Stimulated activated CD8-positive, alpha-beta memory T cell treated with anti-CD3 and anti-CD28 coated beads, Interleukin-4, amount 100 ng/mL, for 1 hour (primary cell): ENCODE measurements at places on chromosomes 3 and 15.

DNA sequence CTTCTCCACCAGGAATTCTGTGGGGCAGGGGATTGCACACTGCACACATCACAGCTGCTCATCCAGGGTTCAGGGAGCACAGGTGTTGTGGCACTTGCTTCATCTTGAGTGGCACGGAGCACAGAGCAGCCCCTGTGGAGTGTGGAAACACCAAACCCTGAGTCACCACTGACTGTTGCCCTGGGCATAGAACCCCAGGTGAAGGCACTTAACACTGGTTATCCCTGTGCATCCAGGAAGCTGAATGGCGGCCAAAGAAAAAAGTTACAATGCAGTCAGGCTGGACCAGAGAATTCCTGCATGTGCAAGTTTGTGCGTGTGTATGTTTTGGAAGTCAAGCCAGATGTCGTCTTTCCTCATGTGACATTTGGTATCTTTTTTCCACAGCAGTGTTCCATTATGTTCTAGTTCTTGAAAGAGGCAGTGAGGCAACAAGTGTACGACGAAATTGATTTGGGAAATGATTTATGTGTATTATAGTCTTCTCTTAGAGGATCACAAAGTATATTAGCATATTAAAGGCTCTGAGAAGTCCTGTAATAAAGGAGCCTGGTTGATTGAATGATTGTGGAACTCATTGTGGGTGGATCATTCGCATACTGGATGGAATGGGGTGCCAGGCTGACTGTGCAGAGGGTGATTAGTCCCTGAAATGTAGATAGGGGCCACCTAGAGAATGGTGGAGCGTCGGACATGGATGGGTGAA, 292.3 kb downstream of the TLE3 start:
- DNase-seq = no peak

- no peak for DNase-seq
Observed at GRCh38 chr3:61704807-61705206, 143.4 kb downstream of the PTPRG start.

DNA sequence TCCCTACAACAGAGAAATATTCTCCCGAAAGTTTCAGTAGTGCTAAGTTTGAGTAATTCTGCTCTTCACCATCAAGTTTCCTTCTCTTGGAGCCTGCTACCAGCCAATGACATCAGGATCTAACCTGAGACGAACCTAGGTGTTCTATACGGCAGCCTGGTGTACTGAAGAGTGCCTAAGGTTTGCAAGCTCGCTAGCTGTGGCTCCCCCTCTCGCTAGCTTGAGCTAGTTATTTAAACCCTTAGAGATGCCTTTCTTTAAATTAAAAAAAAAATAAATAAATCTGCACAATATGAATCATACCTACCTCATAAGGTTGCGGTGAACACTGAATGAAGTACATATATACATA, 1.4 kb upstream of the COL8A1 start:
- DNase-seq = no peak

DNA sequence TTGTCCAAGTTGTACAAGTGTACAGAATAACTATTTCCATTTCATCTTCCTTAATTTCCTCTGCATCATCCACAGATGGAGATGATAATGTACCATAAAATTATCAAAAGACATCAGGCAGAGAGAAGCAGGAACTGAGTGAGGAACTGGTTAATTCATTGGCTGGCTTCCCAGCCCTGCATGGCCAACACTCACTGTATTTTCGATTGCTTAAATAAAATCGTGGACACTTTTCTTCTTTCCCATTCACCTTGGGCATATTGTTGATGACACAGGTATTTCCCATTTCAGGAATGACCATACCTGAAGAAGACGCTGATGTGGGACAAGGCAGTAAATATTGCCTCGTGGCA, 144.2 kb upstream of the ABHD17C start:
- DNase-seq = no peak
